ENCODE measurements at places on chromosomes 6 and 20.

DNA sequence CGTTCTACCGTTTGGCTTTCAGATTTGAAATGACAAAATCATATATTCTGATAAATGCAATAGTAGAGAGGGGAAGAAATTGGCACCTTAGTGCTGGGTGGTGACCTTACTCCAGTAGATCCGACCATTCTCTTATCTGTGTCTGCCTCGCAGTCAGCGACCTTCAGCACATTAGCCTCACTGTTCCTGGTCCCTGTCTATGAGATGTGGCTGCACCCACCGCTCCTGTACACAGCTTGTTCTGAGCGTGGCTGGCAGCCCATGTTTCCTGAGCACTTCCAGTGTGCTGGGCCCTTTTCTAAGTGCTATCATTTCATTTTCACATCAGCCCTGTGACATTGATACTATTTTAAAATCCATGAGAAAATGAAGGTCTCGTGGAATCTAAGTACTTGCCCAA, 138.1 kb downstream of the TMEM242 start:
- DNase-seq: no peak

- DNase-seq: no peak
Measured at GRCh38 chr6:151229401-151230276, 10.1 kb upstream of the AKAP12 start.

- no peak for DNase-seq
Measured at GRCh38 chr6:53829698-53830221, 35.0 kb downstream of the LRRC1 start.

DNA sequence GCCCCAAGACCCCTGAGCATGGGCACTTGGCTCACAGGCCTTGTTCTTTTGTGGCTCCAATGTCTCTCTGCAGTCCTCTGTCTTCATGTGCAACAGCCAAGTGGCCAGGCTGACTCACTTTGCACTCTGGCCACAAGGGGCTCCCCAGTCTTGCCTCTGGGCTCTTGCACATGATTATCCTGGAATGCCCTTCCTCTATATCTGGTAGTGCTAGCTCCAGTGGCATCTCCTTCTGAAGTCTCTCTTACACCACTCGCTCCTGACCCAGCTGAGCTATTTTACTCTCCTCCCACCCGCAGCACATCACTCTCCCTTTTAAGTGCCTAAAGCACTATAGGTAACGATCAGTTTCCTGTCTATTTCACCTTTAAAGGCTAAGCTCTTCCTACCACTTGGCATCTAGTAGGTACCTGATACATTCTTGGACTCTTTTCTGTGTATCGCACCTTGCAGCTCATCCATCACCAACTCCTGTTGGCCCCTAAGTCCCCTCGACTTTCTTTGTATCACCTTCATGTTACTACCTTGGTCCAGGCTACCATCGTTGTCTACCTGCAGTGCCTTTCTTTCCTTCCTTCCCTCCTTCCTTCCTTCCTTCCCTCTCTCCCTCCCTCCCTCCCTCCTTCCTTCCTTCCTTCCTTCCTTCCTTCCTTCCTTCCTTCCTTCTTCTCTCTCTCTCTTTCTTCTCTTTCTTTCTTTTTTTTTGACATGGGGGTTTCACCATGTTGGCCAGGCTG, 211.9 kb upstream of the RNF24 start:
- no peak for DNase-seq

DNA sequence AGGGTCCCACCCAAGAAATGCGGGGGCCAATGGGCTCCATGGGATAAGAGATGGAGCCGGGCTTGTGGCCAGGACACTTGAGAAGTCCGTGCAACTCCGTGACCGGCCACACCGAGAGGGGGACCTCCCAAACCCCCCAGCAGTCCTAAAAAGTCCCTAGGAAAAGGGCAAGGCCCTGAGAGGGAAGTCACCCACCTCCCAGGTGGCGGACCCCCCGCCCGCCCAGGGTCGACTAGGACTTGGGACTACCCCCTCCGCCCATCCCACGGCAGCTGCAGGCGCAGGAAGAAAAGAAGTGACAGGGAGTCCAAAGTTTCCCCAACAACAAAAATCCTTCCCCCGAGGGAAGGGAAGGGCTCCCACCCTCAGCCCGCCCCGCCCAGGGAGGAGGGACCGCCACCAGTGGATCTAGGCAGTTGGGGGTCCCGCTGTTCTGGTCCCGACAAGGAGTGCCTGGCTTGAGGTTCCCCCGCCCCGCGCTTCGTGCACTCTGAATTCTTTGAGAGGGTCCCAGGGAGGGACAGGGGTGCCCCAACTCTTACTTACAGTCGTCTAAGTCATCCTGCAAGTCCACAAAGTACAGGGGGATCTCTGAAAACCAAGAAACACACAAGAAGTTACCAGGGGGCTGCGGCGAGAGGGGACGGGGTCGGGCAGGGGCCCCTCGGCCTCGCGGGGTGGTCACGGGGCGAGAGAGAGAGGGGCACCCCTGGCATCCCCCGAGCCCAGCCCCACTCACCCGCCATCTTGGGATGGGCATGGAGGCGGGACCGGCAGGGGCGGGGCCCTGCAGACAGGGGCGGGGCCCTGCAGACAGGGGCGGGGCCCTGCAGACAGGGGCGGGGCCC, 611 bp upstream of the RAB22A start:
- no peak for DNase-seq

- no peak for DNase-seq
Measured at GRCh38 chr6:163825033-163825432, 410.5 kb downstream of the QKI start.

DNA sequence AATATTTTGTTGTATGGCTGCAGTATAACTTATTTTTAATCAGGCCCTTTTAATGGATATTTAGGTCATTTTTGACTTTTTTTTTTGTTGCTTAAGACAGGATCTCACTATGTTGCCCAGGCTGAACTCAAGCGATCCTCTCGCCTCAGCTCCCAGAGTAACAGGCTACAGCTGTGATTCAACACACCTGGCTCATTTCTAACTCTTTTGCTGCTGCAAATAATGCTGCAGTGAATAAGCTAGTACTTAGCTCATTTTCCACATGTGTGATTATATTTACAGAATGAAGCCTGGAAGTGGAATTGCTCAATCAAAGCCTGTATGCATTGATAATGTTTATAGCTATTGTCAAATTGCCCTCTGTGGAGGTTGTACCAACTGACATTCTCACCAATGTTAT, 1.1 kb downstream of the GTSF1L start:
- DNase-seq: no peak

DNA sequence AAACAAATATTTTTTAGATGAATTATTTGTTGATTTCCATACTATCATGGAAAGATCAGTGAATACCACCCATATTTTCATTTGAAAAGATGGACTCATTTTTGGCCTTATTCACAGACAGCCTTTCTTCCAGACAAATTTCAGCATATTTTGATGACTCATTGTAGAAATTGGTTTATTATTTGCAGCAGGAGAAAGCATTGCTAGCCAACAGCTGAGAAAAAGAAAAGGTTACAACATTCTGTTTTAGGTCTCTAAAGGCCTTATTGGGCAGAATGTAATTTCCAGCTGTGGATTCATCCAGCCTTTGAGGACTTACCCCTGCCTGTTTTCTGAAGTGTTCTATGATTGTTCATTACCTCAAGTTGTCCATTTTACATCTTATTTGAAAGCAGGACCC, 201.9 kb downstream of the PLCB4 start:
- no peak for DNase-seq

DNA sequence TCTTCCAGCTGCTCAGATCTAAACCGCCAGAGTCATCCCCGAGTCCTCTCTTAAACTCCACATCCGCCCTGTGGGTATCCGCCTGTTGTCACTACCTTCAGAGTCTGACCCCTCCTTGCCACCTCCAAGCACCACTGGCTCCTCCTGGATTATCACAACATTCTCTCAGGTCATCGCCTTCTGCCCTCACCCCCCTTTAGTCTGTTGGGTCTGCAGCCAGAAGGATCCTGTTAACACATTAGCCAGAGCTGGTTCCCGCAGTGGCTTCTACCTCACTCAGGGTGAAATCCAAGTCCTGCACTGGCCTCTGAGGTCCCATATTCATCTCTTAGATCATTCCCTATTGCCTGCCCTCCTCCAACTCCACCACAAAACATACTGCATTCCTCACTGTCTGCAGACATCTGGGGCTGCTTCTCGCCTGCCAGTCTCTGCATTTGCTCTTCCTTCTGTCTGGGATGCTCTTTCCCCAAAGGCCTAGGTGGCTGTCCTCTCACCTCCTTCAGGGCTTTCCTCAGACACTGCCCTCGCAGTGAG, 34.1 kb downstream of the TNXB start:
- DNase-seq: no peak
